ENCODE measurements at places on chromosomes 11 and 22. TPM values are rescaled to one million over a fixed set of nuclear protein-coding genes. Genes with fewer than 3 reads are reported as not detected.

GRCh38 chr11:128779036-128779435 is 85.2 kb downstream of the FLI1 start:
- peaks cover 26% of the 10 kb centered on the region for H3K4me1 ChIP-seq
- no peak for DNase-seq
- H3K36me3 ChIP-seq, result peaks cover 54% of the 10 kb centered on the region

GRCh38 chr22:46721501-46722085 is 16.5 kb downstream of the CERK start:
- peaks cover 8% of the 10 kb centered on the region for H3K4me1 ChIP-seq
- peaks cover 81% of the 10 kb centered on the region for H3K36me3 ChIP-seq
- no peak overlapping the region for H3K4me3 ChIP-seq
- no peak for DNase-seq
- no peaks in the 10 kb centered on the region for H3K27me3 ChIP-seq

DTX4 gene
- 2.0 TPM for polyA plus RNA-seq

- no peak for DNase-seq
- H3K27ac ChIP-seq, result peak overlapping the region; percentile 98
- peaks cover 17% of the 10 kb centered on the region for H3K4me1 ChIP-seq
- H3K4me3 ChIP-seq, result peak overlapping the region; percentile 46
- H3K36me3 ChIP-seq, result no peaks in the 10 kb centered on the region
Observed at GRCh38 chr22:17257121-17258001, 38.1 kb upstream of the ADA2 start.

GRCh38 chr22:35379146-35379993 is 1.5 kb upstream of the HMOX1 start:
- peaks cover 16% of the 10 kb centered on the region for H3K4me1 ChIP-seq
- H3K27me3 ChIP-seq, result peaks cover 17% of the 10 kb centered on the region
- DNase-seq, result no peak

GRCh38 chr11:75188671-75189070 is 37.8 kb downstream of the SLCO2B1 start:
- no peak overlapping the region for H3K4me3 ChIP-seq
- no peaks in the 10 kb centered on the region for H3K4me1 ChIP-seq
- H3K27ac ChIP-seq, result no peak overlapping the region
- no peak for DNase-seq
- H3K27me3 ChIP-seq, result no peaks in the 10 kb centered on the region

All from thymus (tissue), 14 donors.